Progenitor cell of endocrine pancreas (in vitro differentiated cells): ENCODE measurements at places on chromosomes 7 and 10.

DNA sequence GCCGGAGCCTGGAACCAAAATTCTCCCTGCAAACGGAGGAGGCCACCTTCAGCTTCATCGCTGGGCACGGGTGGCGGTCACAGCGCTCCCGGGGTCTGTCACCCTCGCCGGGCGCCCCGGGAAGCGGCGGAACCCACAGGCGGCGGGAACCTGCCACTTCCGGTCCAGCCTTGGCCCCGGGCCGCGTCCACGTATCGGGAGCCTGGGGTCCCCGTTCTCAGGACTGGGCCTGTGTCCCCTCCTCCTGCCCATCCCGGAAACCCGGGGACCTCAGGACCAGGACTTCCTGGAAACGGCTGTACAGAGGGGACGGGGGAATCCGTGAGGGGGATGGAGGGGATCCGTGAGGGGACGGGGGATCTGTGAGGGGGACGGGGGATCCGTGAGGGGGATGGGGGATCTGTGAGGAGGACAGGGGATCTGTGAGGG is 25.4 kb downstream of the PDGFA start:
- no peak for DNase-seq

DNA sequence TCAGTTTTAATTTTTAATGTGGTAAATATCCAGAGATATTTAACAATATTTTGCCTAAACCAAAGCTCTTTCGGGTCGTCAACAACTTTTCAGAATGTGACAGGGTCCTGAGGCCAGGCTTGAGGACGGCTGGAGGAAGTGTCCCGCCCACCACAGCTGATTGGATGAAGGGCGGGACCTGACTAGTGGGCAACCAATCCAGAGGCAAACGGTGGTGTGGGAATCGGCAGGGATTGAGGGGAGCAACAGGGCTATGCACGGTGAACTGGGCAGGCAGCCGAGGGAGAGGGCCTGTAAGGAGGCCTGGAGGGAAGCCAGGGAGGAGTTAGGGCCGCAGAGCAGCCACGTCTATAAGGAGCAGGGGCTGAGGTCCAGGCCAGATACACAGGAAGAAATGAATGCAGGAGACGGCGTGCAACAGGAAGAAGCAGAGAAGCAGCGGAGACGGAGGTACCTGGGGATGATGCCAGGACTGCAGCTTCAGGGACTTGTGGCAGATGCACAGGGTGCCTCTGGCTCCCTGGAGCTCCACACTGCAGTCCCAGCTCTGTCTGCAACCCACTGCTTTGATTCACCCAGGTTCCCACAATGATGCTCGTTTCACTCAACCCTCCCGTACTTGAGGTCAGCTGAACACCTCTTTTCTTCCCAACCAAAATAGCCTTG is 46.1 kb upstream of the ZMIZ1 start:
- DNase-seq, result no peak

- peak; percentile 6 for DNase-seq
Observed at GRCh38 chr10:666237-667012, 23.0 kb downstream of the DIP2C start.

DNA sequence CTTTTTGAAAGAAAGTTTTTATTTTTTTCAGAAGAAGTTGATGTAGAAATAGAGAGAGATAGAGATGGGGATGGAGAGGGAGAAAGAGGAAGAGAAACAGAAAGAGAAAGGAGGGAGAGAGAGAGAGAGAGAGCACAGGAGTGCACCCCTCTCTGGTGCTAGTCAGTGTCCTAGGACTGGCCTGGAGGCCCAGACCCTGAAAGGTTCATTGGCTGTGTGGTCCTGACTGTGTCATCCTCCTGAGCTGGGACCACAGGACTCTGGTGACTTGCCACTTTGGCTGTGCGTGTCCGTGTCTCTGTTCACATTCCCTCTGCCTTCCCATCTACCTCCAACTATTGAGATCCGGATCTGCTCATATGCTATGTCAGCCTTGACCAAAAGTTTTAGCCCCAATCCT is 62.1 kb upstream of the SHH start:
- DNase-seq, result no peak

DNA sequence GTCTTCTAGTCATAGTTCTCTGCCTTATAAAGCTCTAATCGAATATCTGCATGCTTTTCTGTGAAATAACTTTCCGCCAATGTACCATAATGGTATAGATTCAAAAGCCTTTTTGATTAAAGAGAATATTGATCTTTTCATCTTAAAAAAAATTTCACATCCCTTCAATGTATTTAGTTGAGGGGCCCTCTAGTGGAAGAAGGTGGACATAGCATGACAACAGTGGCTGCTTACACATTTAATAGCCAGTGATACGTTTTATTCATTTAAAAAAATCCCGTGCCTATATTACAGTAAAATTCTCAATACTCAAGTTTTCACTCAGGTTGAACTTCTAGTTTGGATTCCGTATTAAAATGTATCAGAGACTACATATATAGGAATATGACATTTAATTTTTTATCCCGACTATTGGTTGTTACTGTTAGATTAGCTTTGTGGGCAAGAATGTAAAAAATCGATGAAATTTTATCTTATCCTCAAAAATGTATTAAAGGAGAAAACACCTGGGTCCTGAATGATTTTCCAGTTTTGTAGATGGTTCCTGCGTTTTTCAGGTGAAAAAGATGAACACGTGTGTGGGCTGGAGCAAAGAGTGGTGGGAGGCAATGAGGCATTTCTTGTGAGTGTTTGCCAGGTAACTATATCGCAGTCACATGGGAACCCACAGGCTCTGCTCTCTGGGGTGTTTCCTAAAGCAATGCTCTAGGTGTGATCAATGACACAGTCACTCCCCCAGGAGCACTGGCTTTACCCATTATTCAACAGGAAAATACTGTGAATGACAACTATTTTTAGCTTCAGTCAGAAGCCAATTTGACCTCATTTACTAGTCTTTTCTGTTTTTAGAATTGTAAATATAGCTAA is 24.1 kb upstream of the PNLIP start:
- DNase-seq, result peak; percentile 30

DNA sequence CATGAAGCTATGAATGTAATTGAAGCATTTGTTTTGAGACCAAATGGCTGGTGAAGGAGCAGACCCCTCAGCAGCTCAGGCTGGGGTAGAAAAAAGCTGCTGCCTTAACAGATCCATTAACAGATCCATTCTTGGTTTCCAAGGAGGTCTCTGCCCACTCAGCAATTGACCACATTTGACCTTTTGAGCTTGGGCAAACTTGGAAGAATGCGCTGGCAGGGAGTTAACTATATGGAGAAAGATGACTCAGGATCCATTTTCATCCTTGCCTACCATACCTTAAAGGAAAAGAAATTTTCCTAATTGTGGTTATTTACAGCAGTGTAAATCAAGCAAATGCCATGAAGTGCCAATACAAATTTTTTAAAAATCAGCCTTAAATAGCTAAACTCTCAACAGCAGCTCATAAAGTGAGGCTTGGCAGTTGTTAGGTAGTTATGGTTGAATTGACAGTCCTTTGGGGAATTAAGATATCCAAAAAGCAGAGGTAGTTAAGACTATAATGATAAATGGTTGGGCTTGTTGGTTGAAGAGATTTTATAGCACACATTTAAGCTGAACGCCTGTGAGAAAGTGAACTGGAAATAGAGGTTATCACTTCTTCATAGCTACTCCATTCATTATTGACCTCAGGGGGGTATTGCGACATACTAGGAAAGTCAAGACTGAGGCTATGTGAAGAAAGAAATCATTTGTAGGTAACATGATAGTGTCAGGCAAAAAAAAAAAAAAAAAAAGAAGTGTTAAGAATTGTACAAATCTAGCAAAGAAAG is 83.9 kb downstream of the MKX start:
- no peak for DNase-seq

- DNase-seq, result no peak
Observed at GRCh38 chr10:31036209-31036608, 4.5 kb upstream of the ZNF438 start.

- DNase-seq, result no peak
Observed at GRCh38 chr10:91200314-91201212, 19.9 kb upstream of the PCGF5 start.

GRCh38 chr10:51861731-51862130 is 162.3 kb upstream of the CSTF2T start:
- DNase-seq, result no peak

DNA sequence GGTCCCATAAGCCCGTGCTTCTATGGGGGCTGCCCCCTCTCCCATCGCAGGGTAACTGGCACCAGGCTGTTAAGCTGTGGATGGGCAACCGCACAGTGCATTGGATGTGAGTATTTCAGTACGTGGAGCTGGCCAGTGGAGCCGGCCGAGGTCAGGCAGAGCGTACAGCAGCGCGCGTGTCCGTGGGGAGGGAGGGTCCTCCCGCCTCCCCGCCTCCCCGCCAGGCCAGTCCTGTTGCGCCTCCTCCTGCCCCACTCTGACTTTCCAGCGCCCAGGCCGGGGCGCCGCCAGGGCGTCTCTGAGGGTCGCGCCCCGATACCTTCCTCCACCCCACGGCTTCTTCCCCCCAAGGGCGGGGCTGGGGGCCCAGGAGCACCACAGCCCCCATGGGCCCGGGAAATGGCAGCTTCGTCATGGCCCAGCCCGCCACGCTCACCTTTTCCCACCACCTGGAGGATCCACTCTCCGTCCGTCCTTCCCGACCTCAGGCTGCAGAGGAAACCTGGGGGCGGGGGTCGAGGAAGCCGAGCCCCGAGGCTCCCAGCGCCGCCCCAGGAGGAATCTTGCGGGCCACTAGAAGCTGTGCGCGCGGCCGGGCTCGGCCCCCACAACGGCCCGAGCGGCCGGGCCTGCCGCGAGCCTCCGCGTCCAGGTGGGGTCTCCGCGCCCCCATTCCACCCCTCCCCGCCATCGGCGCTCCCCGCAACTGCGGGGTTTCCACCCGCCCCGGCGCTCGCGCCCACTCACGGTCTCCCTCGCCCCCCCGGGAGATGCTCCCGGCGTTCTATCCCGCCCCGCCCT is 831 bp upstream of the PFKP start:
- DNase-seq, result no peak

DNA sequence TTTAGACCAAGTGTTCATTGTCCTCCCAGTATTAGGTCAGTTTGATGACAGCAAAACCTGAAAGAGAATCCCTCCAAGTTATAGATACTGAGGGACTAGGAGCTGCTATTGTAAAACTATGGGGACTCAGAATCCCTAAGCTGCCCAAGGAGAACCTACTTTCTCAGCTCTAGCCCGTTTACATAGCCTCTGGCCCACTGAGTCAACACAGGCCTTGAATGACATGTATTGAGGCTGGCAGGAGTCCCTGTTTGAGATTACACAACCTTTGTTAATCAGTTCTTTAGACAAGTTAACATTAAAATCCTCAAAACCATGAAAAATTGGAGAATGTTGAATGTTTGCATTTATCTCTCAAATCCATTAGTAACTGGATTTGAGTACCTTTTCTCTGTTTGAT is 1079.0 kb downstream of the KCNMA1 start:
- no peak for DNase-seq

GRCh38 chr10:3936422-3937040 is 151.5 kb upstream of the KLF6 start:
- no peak for DNase-seq

- no peak for DNase-seq
Observed at GRCh38 chr10:120572307-120572706, 115.3 kb downstream of the PLPP4 start.

- DNase-seq, result no peak
Observed at GRCh38 chr7:136685501-136686173, 182.8 kb upstream of the CHRM2 start.

- no peak for DNase-seq
Observed at GRCh38 chr7:25891591-25891990, 260.4 kb upstream of the NFE2L3 start.

DNA sequence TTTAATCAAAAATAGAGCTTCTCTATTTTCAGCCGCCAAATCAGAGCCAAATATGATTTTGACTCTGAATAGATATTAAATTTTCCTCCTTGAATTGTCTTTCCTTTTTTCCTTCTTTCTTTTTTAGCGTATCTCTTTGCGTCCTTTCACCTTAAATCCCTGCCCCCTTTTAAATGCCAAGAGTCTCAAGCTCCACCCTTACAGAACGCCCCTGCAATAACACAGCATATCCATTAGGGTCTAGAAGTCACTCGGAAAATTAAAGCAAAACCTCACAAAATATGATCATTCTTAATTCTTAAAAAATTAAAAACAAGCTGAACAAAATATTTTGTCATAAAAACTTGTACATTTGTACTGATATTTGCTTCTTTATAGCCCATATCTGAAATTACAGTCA is 51.3 kb upstream of the GRM8 start:
- no peak for DNase-seq

GRCh38 chr7:150415161-150416153 is 35.0 kb upstream of the GIMAP8 start:
- DNase-seq, result no peak
